ENCODE measurements at places on chromosomes 16 and 17. TPM values are rescaled to one million over a fixed set of nuclear protein-coding genes. Genes with fewer than 3 reads are reported as not detected.

Gene ZNF205
- 15.3 TPM for total RNA-seq

- no peak for DNase-seq
Measured at GRCh38 chr17:70552230-70552981, 383.1 kb downstream of the KCNJ2 start.

DNA sequence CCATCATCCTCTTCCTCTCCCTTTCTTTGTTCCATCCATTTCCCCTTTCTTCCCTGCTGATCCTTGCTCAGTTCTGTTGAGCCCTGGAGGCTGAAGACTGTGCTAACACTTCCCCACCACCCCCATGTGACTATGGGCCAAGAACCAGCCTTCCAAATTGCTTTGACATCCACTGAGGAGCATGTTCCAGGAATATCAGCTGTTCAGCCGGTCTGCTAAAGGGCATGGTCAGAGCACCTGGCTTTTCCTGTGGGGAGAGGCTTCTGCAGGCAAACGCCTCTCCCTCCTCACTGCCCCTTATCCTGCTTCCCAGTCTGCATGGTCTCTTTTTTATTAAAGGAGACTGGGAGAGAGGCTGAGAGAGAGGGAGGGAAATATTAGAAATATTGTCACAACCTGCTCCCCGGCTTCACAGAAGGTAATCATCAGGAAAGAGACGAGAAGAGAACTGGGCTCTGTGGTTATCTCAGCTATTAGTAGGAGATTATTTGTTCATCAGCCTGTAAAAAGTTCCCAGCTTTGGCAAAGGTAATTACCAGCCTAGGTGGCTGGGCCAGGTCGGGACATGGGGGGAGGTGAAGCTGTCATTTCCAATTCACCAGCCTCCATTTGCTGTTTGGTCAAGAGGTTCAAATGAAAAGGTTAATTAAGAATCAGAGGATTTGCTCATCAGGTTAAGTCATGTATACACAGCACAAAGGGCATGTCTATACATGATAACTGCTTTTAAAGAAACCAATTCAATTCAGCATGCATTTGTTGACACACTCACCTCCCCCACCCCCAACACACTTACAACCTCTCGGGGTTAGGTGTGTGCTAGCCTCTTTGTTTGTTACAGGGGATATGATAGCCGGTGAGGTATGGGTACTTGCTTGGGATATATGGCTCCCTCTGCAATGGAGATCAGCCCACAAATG is 83.7 kb upstream of the CRHR1 start:
- DNase-seq, result no peak

- no peak for DNase-seq
Measured at GRCh38 chr17:17052462-17053221, 10.4 kb downstream of the MPRIP start.

Gene AANAT
- total RNA-seq, result not detected

DNA sequence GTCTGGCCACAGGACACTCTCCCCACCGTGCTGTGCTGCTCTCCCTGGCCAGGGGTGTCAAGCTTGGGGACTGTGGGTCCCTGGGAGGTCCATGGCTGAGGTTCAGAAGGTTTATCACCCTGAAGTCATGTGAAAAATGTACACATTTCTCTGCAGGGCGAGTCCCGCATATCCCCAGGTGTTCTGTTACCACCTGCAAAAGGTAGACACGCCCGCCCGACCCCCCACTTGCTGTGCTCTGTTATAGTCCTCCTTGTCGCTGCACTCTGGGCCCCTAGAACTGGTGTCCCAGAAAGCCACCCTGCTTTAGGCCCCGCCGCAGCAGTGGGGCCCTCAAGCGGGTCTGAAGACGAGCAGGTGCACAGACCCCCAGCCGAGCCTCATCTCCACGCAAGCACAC is 11.8 kb downstream of the JPT2 start:
- DNase-seq, result no peak

- no peak for DNase-seq
Measured at GRCh38 chr17:36089888-36090836, at the start of gene CCL3. CCL3 (minus strand) TSS chr17:36090143; CDS start chr17:36090058, 85 bp downstream.

Data from SJSA1 (cell line).